Stimulated activated CD4-positive, alpha-beta T cell treated with anti-CD3 and anti-CD28 coated beads, Interleukin-12 subunit alpha, Interleukin-12 subunit beta, amount 100 ng/mL, for 48 hours (primary cell): ENCODE measurements at places on chromosomes 13 and 19.

GRCh38 chr19:6048348-6048747 lies 62.0 kb downstream of the RFX2 start:
- DNase-seq: no peak

- no peak for DNase-seq
Observed at GRCh38 chr19:46840498-46840942, 10.1 kb downstream of the AP2S1 start.

DNA sequence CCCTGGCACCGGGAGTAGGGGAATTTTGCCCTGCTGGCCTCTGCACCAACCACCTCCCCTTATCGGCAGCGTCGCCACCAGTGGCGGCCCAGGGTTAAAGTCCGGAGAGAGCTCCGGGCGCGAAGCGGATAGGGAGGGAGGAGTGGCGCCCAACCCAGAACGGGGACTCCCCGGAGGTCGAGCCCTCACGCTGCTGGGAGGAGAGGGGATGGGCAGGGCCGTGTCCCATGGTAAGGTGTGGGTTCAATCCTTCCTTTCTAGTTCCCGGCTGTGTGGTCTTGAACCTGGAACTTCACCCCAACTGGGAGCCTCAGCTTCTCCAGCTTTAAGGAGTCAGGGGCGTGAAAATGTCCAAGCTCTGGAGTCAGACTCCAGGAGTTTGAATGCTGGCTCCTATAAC lies 23.3 kb upstream of the BCL3 start:
- DNase-seq: no peak

- no peak for DNase-seq
Observed at GRCh38 chr19:6402058-6402457, 9.1 kb upstream of the GTF2F1 start.

- no peak for DNase-seq
Observed at GRCh38 chr13:108996430-108996829, 367.0 kb downstream of the MYO16 start.

GRCh38 chr19:27734496-27735220 lies 1478.3 kb downstream of the UQCRFS1 start:
- DNase-seq: no peak
